ENCODE measurements at places on chromosomes 7 and 10. TPM values are rescaled to one million over a fixed set of nuclear protein-coding genes. Genes with fewer than 3 reads are reported as not detected.
A peak's percentile ranks its signal among the peaks of the same experiment; 100 is the strongest.

- no peaks in the 10 kb centered on the region for H3K36me3 ChIP-seq
- no peaks in the 10 kb centered on the region for H3K27me3 ChIP-seq
- H3K4me1 ChIP-seq: no peaks in the 10 kb centered on the region
- DNase-seq: no peak
- no peak overlapping the region for H3K27ac ChIP-seq
These were observed 13.5 kb upstream of the HIPK2 start for GRCh38 chr7:139791316-139791715.

TDRD1 gene
- total RNA-seq: not detected

CALHM3 gene
- total RNA-seq: not detected

GRCh38 chr10:114996542-114996941, 58.5 kb downstream of the TRUB1 start:
- H3K27me3 ChIP-seq: no peaks in the 10 kb centered on the region
- no peak overlapping the region for H3K27ac ChIP-seq
- no peaks in the 10 kb centered on the region for H3K36me3 ChIP-seq
- no peak for DNase-seq
- no peaks in the 10 kb centered on the region for H3K4me1 ChIP-seq
- no peak overlapping the region for H3K4me3 ChIP-seq

LIPN gene
- not detected for total RNA-seq

OTUD1 gene
- 94.8 TPM for total RNA-seq

- DNase-seq: no peak
- no peak overlapping the region for H3K27ac ChIP-seq
- H3K27me3 ChIP-seq: no peaks in the 10 kb centered on the region
- peaks cover 31% of the 10 kb centered on the region for H3K36me3 ChIP-seq
These were observed 4.5 kb upstream of the BHLHA15 start for GRCh38 chr7:98206451-98207330.

CCDC136 gene
- 4.9 TPM for total RNA-seq

DNA sequence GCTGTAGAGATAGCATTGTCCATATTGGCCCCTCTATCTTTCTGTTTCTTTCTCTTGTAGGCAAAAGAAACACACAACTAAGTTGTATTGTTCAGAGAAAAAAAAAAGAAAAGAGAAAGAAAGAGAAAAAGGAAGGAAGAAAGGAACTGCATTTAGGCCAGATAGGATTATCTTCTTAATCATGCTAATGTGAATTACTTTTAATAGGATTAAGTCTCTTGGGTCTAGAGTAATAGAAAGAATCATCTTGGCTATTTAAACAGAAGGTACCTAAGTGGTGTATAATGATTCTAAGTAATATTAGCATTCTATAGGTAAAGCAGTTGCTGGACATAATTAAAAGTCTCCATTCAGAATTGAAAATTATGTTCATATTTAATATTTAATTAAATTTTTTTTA, 42.2 kb downstream of the GPR85 start:
- H3K36me3 ChIP-seq: no peaks in the 10 kb centered on the region
- H3K4me3 ChIP-seq: no peak overlapping the region
- H3K27me3 ChIP-seq: peaks cover 5% of the 10 kb centered on the region
- DNase-seq: no peak
- no peak overlapping the region for H3K27ac ChIP-seq

DNA sequence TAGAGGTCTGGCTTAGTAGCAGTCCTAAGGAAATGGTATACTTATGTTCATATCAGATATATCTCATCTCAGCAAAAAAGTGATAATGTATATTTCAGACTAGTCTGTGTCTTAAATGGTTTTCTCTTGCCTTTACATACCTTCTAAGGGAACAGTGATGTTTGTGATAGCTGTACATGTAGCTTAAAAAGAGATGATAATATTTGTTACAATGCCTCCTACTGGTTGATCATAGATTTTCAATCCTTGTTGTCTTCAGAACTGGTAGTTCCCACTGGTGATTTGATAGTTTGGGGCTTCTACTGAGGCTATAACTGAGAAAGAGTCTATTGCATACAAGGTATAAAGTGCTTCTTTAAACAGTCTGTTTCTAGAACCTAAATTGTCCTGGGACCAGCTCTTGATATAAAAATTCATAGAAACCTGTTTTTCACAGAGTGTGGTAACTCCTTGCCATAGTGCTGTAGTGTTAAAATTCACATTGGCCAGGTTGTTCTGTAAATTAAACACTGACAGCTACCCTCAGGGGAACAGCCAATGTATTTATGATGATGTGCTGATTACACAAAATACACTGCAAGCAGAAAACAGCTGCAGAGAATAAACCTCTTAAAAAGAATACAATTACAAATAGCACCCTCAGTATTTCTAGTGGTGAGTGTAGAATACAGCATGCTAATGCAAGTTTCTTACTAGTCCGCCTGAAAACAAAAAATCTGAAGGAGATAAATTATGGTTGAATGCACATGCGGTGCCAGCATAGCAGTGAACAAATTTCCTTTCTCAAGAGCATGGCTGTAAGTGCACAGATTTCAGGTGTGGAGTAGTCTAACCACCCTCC, 90.3 kb downstream of the BTRC start:
- no peaks in the 10 kb centered on the region for H3K4me1 ChIP-seq
- no peaks in the 10 kb centered on the region for H3K36me3 ChIP-seq
- H3K27me3 ChIP-seq: no peaks in the 10 kb centered on the region

- no peak overlapping the region for H3K27ac ChIP-seq
- H3K4me1 ChIP-seq: no peaks in the 10 kb centered on the region
- H3K36me3 ChIP-seq: no peaks in the 10 kb centered on the region
- no peak for DNase-seq
- H3K27me3 ChIP-seq: no peaks in the 10 kb centered on the region
These were observed 398.8 kb upstream of the IGFBP3 start for GRCh38 chr7:46319841-46320240.

DNA sequence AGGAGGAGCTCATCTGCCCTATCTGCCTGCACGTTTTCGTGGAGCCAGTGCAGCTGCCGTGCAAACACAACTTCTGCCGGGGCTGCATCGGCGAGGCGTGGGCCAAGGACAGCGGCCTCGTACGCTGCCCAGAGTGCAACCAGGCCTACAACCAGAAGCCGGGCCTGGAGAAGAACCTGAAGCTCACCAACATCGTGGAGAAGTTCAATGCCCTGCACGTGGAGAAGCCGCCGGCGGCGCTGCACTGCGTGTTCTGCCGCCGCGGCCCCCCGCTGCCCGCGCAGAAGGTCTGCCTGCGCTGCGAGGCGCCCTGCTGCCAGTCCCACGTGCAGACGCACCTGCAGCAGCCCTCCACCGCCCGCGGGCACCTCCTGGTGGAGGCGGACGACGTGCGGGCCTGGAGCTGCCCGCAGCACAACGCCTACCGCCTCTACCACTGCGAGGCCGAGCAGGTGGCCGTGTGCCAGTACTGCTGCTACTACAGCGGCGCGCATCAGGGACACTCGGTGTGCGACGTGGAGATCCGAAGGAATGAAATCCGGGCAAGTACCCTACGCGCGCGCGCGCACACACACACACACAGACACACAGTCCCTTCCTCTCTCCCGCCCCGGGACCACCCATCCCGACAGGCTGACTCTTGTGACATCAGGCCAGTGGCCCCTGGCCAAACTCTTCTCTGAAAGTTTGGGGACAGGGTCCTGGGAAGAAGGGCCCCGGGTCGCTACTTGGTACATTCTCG, 538 bp downstream of the TRIM8 start:
- peak overlapping the region; percentile 96 for H3K4me3 ChIP-seq
- no peaks in the 10 kb centered on the region for H3K36me3 ChIP-seq
- peaks cover 55% of the 10 kb centered on the region for H3K4me1 ChIP-seq
- H3K27me3 ChIP-seq: no peaks in the 10 kb centered on the region
- peak; percentile 72 for DNase-seq

- no peak overlapping the region for H3K27ac ChIP-seq
- peaks cover 32% of the 10 kb centered on the region for H3K4me1 ChIP-seq
- H3K36me3 ChIP-seq: no peaks in the 10 kb centered on the region
- H3K4me3 ChIP-seq: no peak overlapping the region
- DNase-seq: no peak
These were observed 8.3 kb downstream of the MNX1 start for GRCh38 chr7:157001920-157002818.

LRRD1 gene
- not detected for total RNA-seq

DNA sequence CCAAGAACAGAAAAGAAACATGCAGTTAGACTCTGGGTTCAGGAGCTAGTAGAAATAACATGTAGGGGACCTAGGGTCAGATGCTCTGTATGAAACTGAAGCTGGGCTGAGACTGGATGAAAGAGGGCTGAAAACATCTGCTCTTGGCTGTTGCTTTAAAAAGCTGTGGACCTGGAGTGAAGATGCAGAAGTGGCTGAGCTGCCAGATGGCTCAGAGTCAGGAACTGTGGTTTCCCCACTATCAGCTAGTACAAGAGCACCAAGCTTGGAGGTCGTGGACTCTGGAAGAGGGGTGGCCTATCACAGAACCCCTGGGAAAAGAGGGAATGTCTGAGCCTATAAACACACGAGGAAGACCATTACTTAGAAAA, 5.9 kb downstream of the ADK start:
- no peaks in the 10 kb centered on the region for H3K27me3 ChIP-seq
- peaks cover 6% of the 10 kb centered on the region for H3K4me1 ChIP-seq
- no peaks in the 10 kb centered on the region for H3K36me3 ChIP-seq

FZD8 gene
- total RNA-seq: 2.2 TPM

PILRB gene
- total RNA-seq: 56.4 TPM

DNA sequence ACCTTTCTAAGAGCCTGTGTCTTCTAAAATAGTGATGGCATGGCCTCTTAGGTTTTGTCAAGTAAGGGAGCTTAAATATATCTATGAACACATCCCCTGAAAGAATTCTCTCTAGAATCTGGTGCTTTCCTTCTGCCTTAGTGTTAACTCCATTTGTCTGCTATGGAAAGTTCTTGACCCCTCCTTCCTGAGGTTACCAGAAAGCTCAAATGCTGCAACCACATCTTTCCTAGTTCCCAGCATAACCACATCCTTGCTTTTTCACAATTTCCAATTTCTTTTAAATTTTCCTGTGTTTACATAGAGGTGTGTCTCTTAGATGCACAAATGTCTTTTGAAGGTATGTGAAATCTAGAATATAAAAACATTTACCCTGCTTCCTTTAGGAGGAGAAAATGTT, 16.4 kb upstream of the GSDME start:
- H3K4me1 ChIP-seq: no peaks in the 10 kb centered on the region
- no peak for DNase-seq
- no peaks in the 10 kb centered on the region for H3K27me3 ChIP-seq
- H3K36me3 ChIP-seq: no peaks in the 10 kb centered on the region
- no peak overlapping the region for H3K27ac ChIP-seq

GRCh38 chr10:128150561-128150960, 24.3 kb upstream of the MKI67 start:
- H3K4me3 ChIP-seq: peak overlapping the region; percentile 73
- H3K4me1 ChIP-seq: peaks cover 11% of the 10 kb centered on the region
- H3K27me3 ChIP-seq: no peaks in the 10 kb centered on the region
- H3K36me3 ChIP-seq: no peaks in the 10 kb centered on the region
- DNase-seq: no peak

GRCh38 chr7:141166926-141167325, 93.1 kb downstream of the TMEM178B start:
- H3K36me3 ChIP-seq: no peaks in the 10 kb centered on the region
- H3K4me3 ChIP-seq: no peak overlapping the region
- H3K4me1 ChIP-seq: no peaks in the 10 kb centered on the region
- no peak overlapping the region for H3K27ac ChIP-seq
- H3K27me3 ChIP-seq: no peaks in the 10 kb centered on the region

HECTD2 gene
- total RNA-seq: 0.92 TPM

GRCh38 chr7:112010109-112010508, 196.1 kb downstream of the DOCK4 start:
- no peak overlapping the region for H3K27ac ChIP-seq
- H3K27me3 ChIP-seq: no peaks in the 10 kb centered on the region
- no peaks in the 10 kb centered on the region for H3K36me3 ChIP-seq
- H3K4me3 ChIP-seq: no peak overlapping the region

Data from CD4-positive, alpha-beta T cell (primary cell).